ENCODE measurements at places on chromosomes 2 and 18.
A peak's percentile ranks its signal among the peaks of the same experiment; 100 is the strongest.

- DNase-seq, result no peak
These were observed 661 bp upstream of the MGAT5 start for GRCh38 chr2:134253117-134253704.

- no peak for DNase-seq
These were observed 18.8 kb upstream of the DTNB start for GRCh38 chr2:25692143-25692542.

GRCh38 chr2:188244383-188244782 is 47.3 kb upstream of the GULP1 start:
- no peak for DNase-seq

GRCh38 chr2:109330056-109330455 is 201.1 kb downstream of the SH3RF3 start:
- no peak for DNase-seq

GRCh38 chr2:39484620-39485495 is 47.8 kb upstream of the MAP4K3 start:
- no peak for DNase-seq

GRCh38 chr2:8872821-8873432 is 35.5 kb upstream of the KIDINS220 start:
- DNase-seq, result no peak

DNA sequence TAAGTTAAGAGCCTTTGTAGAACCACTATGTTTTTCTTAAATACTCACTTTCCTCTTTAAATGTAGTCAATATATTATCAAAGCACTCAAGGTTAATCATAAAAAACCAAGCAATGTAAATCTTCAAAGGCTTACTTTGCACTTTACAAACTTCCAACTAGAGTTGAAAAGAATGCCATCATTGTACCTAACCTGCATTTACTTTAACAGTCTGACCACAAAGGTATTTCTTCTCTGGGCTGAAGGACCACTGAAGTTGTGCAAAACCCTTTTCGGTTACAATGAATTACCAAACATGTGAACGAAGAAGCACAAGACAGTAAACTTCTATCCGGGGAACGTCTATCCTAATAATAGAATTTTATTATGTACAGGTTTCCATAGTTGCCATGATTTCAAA is 3.0 kb downstream of the HNRNPLL start:
- DNase-seq, result no peak

DNA sequence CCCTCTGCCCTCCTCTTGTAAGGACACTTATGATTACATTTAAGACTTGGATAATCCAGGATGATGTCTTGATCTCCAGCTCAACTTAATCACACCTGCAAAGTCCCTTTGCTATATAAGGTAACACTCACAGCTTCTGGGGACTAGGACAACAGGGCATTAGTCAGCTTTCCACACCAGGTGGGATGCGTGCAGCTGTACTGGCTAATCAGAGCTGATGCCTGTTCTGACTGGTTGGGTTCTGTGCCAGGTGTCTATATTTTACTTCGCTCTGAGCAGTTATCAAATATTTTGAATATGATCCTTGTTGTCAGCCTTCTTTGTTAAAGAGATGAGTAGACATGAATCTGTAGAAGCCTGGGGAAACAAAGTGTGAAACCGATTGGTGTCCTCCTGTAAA is 115.5 kb upstream of the ATP8B1 start:
- DNase-seq, result no peak

GRCh38 chr2:39623917-39624316 is 41.8 kb upstream of the TMEM178A start:
- DNase-seq, result no peak

DNA sequence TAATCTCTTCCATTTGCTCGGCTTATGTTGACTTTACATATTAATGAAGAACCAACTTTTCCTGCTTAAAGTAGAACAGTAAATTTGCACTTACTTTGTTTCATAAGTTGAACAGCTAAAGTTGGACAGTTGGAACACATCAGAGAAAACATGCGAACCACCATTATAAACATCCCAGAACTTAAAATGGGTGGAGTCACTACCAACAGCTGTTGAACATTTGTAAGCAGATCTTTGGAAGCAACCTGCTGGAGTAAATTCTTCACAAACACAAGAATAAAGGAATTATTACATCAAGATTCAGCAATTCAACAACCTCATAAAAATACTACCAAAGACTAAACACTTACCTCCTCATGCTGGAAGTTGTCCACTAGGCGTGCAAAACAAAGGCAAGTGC is 96.4 kb upstream of the DNER start:
- DNase-seq, result no peak

DNA sequence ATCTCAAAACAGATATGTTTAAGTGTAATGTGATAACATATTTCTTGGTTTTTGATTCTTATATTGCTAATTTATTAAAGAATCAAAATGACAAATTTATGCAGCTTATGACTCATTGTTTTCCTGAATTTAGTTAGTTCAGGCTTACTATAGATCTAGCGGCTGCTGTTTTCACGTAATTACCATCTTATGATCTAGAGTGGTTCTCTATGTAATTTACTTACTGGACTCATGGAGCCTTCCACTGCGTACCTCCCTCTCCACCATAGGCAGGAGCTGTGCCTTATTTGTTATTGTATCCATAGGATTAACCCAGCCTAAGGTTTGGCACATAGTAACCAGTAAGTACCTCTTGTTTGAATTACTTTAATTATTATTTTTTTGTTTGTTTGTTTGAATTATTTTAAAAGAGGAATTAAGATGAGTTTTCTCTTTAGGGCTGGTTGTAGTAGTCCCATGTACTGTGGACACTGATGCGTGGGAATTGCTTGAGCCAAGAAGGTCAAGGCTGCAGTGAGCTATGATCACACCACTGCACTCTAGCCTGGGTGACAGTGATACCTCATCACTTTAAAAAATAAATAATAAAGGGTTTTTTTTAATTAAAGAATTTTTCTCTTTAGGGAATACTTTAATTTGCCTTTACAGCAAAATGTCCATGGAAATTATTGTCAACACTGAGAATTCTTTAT is 165.5 kb downstream of the PHLPP1 start:
- DNase-seq, result no peak

GRCh38 chr2:104444889-104445288 is 409.0 kb upstream of the POU3F3 start:
- no peak for DNase-seq

- peak; percentile 19 for DNase-seq
These were observed 28.5 kb downstream of the HPCAL1 start for GRCh38 chr2:10331027-10331701.

- DNase-seq, result no peak
These were observed 38.1 kb upstream of the DAPL1 start for GRCh38 chr2:158756976-158757375.
